Amygdala (tissue), 56 donors: ENCODE measurements at places on chromosomes 13 and 19.

- no peak for DNase-seq
These were observed 63.1 kb downstream of the ATP11A start for GRCh38 chr13:112752711-112753541.

GRCh38 chr13:106527826-106528225 lies 7.6 kb downstream of the EFNB2 start:
- DNase-seq, result no peak

DNA sequence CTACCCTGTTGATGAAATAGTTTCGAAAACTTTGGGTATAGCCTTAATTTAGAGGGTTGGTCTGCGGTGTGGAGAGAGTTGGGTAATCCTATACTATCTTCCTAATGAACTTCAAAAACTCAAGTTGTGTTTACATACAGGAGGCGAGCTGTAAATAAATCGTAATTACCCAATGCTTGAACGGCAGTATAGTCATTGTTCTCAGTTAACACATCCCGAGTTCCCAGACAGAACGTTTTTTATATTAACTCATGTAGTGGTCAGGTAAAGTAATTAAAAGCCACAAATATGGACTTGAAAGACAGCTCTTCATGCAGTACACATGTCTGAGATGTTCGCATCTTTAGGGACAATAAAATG lies 1.5 kb downstream of the PDS5B start:
- DNase-seq, result no peak

- no peak for DNase-seq
These were observed 13.8 kb upstream of the RASA3 start for GRCh38 chr13:114146173-114146572.

DNA sequence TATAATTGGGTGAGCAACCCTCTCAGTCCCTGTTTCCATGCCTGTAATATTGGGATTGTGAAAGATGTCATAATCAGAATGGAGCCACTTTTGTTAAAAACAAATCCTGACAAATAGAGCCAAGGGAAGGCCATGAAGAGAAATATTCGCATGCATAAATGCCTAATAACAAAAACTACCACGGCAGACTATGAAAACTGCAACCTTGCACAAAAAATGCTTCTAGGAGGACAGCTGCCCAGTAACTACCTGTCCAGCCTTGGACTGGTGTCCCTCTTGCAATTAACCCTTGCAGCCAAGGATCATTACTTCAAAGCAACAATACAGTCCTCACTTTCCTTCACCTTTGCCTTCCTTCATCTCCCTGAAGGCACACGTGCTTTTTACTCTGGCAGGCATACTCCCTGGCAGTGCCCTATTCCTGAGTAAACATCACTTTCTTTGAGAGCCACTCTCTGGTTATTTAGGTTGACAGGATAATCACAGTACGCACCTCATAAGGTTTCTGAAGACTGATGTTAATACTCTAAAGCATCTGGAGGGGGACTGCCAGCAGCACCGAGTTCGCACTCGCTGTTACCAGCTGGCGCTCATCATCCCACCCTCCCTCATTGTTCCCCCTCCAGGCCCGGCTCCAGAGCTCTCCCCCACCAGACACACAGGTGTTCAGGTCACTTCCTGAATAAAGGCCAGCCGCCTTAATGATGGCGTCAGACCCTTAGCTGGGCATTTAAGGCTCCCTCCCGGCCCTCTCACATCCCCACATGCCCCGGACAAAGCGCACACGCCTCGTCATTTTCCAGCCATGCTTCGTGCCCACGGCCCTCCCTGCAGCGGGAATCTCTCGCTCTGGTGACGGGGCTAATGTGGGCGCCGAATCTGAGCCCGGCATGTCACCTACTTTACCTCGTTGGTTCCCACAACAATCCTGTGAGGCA lies 57.3 kb downstream of the CDADC1 start:
- DNase-seq, result no peak

DNA sequence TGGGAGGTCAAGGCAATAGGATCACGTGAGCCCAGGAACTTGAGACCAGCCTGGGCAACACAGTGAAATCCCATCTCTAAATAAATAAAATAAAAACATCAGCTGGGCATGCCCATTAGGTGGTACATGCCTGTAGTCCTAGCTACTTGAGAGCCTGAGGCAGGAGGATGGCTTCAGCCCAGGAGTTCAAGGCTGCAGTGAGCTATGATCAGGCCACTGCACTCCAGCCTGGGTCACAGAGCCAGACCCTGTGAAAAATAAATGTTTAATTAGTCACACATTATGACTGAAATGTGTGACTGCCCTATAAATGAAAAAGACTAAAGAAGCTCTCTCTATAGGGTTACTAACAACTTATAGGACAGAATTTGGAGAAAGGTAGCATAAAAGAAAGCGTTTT lies 37.7 kb downstream of the USP12 start:
- DNase-seq, result no peak

- no peak for DNase-seq
These were observed 9.5 kb downstream of the NDUFA11 start for GRCh38 chr19:5893907-5894703.

DNA sequence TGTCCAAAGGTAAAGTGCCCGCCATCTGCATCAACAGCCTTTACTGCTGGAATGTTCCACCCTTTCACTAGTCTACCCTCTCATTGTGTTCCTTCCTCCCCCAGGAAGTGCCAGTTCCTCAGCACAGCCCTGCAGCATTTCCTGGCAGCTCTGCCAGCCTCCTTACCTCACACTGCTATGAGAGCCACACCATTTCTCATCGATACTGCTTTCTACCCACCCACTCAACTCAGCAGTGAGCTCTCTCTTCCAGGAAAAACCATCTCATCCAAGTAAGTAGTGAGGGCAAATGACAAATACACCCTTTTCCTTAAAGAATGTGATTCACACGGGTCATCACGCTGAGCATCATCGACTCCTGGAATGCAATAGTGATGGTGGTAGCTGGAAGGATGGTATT lies 19.8 kb downstream of the UQCRFS1 start:
- DNase-seq, result no peak

- no peak for DNase-seq
These were observed 19.3 kb upstream of the GATAD2A start for GRCh38 chr19:19385896-19386869.

DNA sequence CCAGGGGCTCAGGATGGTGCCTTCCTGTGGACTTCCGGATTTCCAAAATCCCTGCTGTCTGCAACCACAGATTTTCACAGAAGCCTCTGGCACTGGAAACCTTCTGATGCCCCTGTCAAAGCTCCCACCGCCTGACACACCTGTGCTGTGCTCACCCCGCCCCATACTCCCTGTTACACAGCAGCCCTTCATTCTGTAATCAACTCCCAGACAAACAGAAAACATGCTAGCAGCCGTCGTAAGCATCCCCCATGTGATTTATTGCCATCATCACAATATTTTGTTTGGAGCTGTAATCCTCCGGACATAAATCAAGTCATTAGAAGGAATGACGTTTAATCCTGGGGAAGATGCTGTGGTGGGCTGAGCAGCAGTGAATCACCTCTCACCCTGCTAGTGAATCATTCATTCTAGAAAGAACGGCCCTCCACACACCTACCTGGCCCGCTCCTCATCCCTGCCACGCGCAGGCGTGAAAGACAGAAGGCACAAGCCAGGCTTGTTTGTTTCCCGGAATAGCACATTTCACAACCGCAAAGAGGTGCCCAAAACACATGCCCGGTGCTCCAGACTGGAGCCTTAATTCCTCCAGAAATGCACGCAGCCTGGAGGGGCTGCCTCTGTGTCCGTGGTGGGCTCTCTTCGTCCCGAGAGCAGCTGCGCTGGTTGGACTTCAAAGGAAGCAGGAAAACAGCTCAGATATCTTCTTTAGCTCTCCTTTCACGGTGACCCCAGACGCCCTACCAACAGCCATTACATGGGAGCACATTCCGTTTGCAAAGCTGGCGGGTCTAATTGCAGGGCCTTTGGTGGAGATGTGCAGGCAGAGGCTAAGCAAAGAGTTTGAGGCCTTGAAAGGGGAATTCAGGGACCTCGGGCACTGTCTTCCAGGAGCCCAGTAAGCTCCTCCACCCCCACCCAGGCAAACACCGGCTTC lies 41.3 kb upstream of the KCTD15 start:
- no peak for DNase-seq

DNA sequence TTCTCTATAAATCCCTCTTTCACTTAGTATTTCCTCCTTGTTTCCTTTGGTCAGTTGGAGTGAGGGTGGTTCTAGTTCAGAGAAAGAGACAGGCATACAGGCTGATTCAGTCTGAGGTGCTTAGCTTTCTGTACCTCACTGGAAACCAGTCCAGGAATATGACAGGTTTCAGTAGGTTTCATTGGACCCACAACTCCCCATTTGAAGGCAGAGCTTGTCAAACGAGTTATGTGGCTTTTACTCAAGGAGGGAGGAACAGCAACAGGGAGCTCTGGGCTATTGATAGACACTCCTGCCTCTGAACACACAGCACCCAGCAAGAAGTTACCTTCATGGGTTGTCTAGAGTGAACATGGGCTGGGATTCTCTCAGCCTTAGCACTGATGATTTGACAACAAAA lies 14.5 kb downstream of the ACTN4 start:
- DNase-seq, result no peak

DNA sequence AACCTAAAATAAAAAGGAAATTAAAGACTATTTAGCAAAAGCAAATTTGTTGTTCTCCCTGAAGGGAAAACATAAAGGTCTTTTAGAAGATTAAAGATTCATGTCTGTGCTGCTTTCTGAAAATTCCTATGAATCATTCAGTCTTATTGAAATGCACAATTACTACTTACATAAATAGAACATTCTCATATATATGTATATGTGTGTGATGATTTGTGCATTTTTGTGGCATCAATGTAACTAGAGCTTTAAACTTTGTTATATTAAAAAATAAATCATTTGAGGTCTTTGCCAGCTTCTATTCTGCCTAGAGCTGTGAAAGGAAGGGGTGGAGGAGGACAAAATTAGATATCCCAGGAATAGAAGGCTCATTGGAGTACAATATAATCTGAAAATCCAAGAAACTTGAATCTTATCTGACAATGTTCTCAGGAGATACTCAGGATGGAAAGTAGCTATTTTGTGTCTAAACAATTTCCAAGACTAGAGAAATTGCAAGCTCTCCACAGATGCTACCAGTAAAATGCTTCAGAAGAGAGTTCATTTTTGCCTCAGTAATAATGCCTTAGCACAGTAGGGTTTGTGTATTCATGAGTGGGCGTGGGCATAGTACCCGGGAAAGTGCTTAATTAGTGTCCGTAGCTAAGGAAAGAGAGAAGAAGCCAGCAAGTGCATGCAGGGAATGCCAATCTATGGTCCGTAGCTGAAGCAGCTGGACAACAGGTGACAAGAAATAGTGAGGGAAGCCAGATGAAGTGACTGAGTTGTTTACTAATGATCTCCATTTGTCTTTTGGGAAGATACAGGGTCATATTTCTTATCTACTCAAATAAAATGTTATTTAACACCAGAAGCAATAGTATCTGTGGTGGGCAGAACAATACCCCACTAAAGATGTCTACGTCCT lies 395.5 kb upstream of the NBEA start:
- no peak for DNase-seq

GRCh38 chr13:113643593-113643992 lies 14.4 kb downstream of the ATP4B start:
- no peak for DNase-seq

GRCh38 chr19:4019578-4019977 lies 12.0 kb downstream of the PIAS4 start:
- DNase-seq, result no peak

- no peak for DNase-seq
These were observed 2.6 kb downstream of the BBC3 start for GRCh38 chr19:47228168-47228936.

GRCh38 chr13:99062593-99062992 lies 84.7 kb upstream of the DOCK9 start:
- no peak for DNase-seq

DNA sequence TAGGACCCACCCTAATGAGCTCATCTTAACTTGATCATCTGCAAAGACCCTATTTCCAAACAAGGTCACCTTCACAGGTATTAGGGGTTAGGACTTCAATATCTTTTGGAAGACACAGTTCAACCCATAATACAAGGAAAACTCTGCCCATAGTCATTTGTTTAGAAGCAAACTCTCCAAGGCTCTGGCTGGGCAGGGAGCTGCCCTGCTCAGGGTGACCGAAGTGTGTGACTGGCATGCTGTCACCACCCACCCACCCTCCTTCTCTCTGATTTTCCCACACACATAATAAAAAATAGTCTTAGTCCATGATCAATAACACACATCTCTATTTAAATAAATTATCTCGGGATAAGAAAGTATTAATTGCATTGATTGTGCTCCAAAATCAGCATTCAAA lies 161.1 kb downstream of the KCTD15 start:
- no peak for DNase-seq

GRCh38 chr13:49560270-49561061 lies 24.9 kb downstream of the RCBTB1 start:
- DNase-seq, result no peak

DNA sequence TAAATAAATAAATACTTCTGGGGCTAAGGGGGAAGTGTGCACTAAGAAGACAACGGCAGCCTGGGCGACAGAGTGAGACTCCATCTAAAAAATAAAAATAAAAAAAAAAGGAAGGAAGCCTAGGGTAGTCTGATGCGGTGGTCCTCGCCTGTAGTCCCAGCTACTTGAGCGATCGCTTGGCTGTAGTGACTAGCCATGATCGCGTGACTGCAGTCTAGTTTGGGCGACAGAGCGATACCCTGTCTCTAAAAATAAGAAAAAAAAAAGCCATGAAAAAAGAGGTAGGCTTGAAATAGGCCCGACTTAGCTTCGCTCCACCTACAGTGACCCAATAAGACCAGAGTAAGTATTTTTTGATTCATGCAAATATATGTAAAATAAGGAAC lies 661 bp upstream of the BABAM1 start:
- no peak for DNase-seq

DNA sequence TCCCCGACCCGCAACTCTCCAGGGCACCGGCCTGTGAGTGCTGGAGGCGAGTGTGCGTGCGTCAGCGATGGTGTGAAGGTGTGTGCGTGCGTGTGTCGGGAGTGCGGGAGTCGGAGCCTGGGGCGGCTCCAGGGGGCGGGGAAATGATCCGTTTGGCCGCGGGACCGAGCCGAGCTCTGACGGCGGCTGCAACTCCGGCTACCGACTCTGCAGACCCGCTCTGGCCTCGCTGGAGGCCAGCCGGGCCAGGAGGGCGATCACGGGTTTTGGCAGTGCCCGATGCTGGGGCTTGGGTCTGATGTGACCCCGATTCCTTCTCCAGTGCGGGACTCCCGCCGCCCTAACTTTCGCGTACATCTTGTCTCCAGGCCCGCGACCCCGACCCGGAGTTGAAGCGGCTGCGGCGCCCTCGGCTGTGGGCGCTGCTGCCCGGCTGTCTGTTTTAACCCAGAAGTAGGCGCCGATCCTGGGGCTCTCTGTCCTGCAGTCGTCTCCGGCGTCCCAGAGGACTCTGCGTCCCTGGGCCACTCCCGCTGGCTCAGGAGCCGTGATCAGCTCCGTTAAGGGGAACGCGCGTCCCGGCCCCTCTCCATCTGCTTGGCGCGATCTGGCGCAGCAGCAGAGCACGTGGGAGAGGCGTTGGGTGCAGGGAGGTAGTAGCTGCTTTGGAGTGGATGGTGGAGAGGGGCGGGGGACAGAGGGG lies 1.2 kb downstream of the CHST8 start:
- no peak for DNase-seq

- DNase-seq, result no peak
These were observed 492 bp downstream of the TMEM147 start for GRCh38 chr19:35545855-35546381.
